Hematopoietic multipotent progenitor cell (in vitro differentiated cells): ENCODE measurements at places on chromosomes 11 and 22.

DNA sequence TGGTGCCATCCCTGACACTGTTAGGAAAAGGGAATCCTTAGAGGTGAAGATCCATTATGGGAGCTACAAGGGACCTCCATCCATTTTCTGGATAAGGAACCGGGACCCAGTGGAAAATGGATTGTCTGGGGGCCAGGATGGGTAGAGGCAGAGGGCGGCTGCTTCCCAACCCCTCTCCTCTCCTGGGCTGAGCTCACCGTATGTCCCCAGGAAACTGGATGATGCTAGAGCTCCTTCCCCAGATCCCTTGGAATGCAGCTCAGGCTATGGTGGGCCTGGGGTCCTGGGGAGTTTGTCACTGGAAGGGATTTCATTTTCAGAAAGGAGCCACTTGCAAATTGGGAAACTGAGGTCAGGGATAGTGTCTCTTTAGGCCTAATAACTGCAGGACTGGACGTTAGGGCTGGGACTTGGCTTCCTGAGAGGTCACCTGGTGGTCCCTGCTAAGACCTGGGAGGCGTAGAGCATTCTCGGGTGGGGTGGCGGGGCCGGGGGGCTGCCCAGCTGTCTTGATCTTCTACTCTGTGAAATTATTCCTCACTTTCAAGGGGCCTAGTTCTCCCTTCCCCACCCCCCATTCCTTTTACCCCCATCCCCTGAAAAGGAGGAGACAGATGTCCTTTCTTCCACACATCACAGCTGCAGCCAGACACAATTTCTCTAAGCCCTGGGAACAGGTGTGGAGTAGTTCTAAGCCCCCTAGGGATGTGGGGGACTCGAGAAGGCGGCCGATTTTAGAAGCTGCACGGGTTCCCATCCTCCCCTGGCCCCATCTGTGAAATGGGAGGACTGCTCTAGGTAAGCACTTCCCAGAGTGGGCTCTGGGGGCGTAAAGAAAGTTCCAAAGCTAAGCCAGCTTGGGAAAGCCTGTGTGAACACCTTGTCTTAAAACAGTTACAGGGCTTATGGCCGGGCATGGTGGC, 99.8 kb downstream of the PKNOX2 start:
- no peak for DNase-seq

- DNase-seq, result peak; percentile 25
Measured at GRCh38 chr11:9574622-9575259, 1.3 kb downstream of the WEE1 start.

DNA sequence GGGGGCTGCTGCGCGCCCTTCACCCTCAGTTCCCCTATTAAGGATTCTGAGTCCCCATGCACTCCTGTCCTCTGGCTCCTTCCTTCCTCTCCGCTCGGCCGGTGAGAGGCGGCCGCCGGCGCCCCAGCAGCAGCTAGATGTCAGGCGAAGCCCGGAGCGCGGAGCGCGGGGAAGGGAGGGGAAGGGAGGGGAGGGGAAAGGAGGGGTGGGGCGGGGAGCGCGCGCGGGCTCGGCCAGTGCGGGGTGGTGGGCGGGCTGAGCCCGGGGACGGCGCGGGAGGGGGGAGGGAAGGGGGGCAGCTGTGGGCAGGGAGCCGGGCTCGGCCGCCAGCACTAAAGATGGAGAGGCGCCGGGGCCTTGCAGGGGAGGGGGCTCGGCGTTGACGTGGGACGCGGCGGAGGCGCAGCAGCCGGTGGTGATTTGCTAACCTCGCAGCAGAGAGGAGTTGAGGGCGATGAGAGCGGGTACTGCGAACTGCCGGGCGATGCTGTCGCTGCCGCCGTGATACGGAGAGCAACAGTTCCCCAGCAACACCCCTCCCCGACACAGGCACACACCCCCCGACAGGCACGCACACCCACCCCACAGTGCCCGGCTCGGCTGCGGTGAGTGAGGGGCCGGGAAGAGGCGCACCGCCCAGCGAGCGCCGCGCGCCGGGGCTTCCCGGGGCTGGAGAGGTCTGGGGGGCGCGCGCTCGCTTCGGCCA, at the start of gene ZBTB16:
Gene ZBTB16, plus strand, starts transcription at position 434 of the 706 bp plus-strand sequence. CDS start 3,590 bp downstream, outside the sequence.
- DNase-seq, result peak; percentile 89

- DNase-seq, result no peak
Measured at GRCh38 chr11:84106541-84106940, 820.4 kb upstream of the CCDC90B start.

DNA sequence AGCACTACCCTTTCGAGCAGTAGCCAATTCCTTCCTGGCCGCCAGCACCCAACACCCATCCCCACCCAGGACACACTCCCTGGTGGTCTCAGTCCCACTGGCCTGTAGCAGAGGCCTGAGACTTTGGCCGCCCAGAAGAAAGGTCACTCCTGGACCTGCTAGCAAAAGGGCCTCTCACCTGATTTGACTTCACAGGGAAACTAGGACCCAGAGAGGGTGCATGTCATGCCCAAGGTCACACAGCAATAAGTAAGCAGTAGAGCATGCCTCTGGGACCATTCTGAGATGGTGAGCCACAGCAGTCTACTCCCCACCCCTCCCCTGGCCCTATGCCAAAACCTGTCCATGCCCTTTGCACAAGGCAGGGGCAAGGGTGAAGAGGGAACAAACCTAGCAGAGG, 7.3 kb downstream of the ARRB1 start:
- DNase-seq, result no peak

- DNase-seq, result peak; percentile 58
Measured at GRCh38 chr11:68215087-68215445, 2.0 kb upstream of the KMT5B start.

- peak; percentile 9 for DNase-seq
Measured at GRCh38 chr22:30694640-30695350, at the start of gene OSBP2. Gene OSBP2 (plus strand): TSS chr22:30694874. CDS start chr22:30694910, 36 bp downstream.

DNA sequence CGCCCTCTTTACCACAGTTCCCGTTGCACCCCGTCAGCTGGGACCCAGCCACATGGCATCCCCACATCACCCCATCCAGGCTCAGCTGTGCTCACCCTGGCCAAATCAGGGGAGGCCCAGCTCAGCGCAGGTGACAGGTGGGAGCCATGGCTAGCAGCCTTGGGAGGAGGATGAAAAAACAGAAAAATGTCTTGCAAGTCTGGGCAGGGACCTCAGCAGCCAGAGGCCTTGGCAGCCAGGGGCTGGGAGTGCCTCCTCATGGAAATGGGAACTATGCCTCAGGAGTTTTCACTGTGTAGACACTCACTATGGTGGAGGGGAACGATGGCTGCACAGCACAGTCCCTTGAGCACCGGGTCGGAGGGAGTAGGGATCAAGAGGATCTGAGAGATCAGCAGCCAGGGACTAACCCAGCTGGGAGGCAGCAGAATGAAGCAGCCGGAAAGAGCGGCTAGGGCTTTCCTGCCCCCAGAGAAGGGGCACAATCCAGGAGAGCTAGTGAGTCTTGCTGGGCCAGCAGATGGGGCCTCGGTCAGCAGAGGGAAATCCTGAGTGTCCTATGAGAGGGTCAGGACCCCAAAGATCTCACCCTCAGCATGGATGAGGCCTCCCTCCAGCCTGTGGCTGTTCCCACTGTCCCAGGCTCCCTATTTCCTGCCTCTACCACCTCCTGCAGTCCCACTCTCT, 6.2 kb upstream of the FTH1 start:
- no peak for DNase-seq

GRCh38 chr11:61058583-61059259, 43.6 kb upstream of the CD5 start:
- DNase-seq, result no peak

DNA sequence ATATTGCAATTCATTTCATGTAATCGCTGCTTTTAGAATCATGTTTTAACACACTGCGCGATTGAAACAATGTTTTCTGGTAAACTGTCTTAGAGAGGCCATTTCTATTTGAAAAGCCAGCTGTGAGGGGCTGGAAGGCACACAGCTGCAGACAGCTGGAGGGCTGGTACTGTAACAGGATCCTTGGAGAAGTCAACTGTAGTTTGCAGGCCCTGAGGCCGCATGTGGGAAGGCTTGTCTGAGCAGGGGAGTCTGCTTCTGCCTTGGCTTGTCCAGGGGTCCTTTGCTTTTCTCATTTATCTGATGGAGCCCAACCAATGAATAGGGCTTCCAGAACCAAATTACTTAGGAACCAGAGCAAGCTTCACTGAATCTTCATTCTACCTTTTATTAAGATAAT, 313.5 kb downstream of the BLID start:
- DNase-seq, result no peak

GRCh38 chr11:17145972-17146371, 61.8 kb downstream of the PIK3C2A start:
- DNase-seq, result no peak

DNA sequence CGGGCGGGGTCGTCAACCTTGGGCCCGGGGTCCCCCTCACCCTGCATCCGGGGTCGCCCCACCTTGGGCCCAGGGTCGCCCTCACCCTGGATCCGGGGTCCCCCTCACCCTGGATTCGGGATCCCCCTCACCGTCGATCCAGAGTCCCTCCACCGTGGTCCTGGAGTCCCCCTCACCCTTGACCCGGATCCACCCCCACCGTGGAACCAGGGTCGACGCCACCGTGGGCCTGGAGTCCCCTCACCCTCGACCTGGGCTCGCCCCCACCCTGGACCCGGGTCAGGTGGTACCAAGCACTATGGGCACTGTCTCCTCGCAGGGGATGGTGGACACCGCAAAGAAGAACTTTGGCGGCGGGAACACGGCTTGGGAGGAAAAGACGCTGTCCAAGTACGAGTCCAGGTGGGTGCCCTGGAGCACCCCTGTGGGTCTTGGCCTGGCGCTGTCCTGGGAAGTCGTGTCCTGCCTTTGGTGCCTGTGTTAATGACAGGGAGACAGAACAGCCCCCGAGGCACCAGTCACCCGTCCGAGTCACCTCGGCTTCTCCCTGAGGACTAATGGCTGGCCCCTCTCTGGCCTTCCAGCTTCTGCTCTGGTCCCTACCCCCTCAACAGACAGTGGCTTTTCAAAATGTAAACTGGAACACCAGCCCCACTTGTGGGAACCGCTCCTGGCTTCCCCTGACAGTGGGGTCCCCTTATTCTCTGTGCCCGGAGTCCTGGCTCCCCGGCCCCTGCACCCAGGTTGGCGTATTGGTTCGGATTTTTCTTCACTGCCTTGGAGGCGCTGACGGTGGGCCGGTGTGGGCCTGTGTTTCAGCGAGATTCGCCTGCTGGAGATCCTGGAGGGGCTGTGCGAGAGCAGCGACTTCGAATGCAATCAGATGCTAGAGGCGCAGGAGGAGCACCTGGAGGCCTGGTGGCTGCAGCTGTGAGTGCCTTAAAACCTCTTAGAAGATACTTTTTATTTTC, 762 bp downstream of the CRELD2 start:
- no peak for DNase-seq
